Esophagus mucosa (tissue), 1 donor: ENCODE measurements at places on chromosomes 3 and 15.

DNA sequence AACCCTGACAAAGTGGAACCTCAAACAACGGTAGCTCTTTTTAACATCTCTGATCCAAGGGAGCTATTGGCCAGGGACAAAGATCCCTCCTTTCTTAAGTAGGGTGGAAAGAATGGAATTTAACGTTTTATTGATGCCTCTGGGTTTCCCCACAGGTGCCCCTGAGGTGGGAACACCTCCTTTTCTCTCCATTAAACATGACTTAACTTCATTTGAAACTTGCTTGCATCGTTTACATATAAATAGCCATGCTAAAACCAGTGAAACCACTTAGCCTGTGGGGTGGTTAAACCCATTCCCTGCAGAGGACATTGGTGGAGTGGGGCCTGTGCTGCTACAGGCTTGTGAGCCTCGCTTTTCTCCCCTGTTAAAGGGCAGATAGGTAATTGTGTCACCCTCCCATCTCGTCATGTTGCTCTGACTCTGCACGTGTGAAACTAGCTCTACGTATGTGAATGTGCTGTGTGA is 9.7 kb downstream of the CGNL1 start:
- ATAC-seq = no peak

DNA sequence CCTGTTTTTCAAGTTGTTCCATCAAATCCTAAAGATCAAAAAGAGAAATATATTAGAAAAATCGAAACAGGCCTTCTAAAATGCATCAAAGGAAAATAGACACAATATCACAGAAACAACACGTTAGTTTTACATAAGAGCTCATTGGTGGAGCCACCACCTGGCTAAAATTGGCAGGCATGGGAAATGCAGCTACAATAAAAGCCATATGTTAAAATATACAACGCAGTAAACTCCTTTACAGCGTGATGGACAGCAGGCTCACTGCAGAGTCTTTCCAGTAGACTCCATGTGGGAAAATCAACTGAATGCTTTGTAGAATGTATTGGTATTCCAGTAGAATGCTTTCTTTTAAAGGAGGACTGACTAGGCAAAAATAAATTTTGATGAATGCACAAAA is 40.9 kb upstream of the MYO5C start:
- ATAC-seq = no peak

DNA sequence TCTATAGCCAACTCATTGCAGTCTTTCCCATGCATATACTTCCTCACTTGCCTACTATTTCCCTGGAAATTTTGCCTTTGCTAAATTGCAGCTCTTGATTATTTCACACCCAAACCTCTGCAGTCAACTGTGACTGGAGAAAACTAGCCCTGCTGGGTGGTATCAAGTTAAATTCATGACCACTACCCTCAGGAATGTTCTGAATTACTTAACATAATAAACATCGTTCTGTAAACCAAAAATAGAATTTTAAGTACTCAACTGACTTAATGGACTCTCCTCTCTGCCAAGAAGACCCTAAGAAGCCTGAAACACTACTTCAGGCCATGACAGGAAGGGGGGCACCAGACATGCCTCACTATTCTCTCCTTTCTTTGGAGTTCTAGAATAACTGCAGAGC is 1278.0 kb upstream of the GBE1 start:
- ATAC-seq = no peak

GRCh38 chr3:131386429-131387165 is 5.0 kb downstream of the NUDT16 start:
- no peak for ATAC-seq

GRCh38 chr3:52200981-52201679 is 3.2 kb downstream of the ALAS1 start:
- no peak for ATAC-seq

GRCh38 chr3:128367761-128368160 is 98.9 kb downstream of the DNAJB8 start:
- no peak for ATAC-seq

GRCh38 chr3:168341192-168341815 is 245.6 kb upstream of the GOLIM4 start:
- no peak for ATAC-seq

DNA sequence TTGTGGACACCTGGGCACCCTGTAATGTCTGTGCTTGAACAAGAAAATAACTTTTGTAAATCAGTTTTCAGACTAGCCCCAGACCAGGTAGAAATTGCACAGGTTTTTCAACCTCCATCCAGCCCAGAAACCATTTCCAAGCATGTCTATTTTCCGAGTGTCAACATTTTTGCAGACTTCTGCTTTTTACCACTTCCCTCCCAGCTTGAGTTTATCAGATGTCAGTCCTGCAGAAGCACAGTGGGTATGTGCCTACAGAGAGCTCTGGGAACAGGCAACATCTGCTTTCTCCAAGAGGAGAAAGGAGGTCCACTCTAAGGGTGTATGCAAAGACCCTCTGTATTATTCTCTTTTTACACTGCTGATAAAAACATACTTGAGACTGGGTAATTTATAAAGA is 83.9 kb downstream of the LRRK1 start:
- no peak for ATAC-seq
